ENCODE measurements at places on chromosomes 6 and 20.

DNA sequence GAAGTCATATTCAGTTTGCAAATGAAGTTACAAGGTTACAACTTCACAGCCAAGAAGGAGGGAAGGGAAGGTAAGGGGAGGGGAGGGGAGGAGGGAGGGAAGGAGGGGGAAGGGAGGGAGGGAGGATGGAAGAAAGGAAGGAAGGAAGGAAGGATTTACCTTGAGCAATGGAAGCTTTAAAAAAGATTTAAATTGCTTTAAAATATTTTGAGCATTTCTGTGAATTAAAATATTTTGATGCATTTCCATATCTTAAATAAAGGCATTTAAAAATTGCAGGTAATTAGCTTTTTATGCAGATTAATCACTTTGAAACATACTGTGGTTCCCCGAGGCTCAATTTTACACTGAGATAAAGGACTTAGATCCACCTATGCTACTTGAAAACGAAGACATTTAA is 618.0 kb downstream of the TFAP2A start:
- DNase-seq, result no peak

GRCh38 chr6:26196846-26197635 is 109.8 kb downstream of the HFE start:
- peak; percentile 72 for DNase-seq

DNA sequence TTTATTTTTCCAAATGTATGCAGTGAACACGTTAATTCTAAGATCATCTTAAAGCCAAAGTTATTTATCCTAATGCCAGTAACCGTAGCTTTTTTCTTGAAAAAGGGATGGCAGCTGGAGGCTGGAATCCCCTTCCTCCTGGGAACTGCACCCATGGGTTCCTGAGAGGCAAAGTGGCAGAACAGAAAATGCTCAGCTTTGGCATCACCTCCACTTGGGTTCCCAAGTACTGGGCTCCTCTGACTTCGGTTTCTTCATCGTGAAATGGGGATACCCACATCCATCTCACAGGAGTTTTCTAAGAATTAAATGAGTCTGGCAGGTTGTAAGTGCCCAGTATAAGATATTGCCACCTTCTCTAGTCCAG is 6.2 kb upstream of the DDX43 start:
- DNase-seq, result no peak

DNA sequence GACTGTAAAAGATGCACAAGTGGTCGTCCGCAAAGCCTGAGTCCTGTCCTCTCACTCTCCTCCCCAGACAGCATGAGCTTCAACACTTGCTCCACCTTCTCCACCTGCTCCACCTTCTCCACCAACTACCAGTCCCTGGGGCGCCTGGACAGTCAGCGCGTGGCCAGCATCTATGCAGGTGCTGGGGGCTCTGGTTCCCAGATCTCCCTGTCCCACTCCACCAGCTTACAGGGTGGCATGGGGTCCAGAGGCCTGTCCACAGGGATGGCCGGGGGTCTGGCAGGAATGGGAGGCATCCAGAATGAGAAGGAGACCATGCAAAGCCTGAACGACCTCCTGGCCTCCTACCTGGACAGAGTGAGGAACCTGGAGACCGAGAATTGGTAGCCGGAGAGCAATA is 162.2 kb upstream of the NT5E start:
- DNase-seq, result no peak

GRCh38 chr6:139736325-139736906 is 362.0 kb upstream of the CITED2 start:
- DNase-seq, result no peak

DNA sequence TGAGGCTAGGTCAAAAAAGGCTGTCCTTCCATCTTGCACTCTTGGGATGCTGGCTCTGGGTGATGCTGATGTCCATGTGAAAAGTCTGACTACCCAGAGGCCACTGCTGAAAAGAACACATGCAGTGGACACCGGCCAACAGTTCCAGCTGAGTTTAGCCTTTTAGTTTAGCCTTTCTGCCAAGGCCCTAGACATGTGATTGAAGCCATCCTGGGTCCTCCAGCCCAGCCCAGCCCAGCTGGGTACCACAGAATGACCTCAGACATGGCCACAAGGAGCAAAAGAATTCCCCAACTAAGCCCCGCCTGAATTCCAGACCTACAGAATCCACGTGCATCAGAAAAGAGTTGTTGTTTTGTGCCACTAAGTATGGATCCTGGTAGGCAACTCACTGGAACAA is 17.4 kb downstream of the PIGT start:
- DNase-seq, result no peak

GRCh38 chr6:93407186-93407585 is 12.2 kb downstream of the EPHA7 start:
- no peak for DNase-seq

DNA sequence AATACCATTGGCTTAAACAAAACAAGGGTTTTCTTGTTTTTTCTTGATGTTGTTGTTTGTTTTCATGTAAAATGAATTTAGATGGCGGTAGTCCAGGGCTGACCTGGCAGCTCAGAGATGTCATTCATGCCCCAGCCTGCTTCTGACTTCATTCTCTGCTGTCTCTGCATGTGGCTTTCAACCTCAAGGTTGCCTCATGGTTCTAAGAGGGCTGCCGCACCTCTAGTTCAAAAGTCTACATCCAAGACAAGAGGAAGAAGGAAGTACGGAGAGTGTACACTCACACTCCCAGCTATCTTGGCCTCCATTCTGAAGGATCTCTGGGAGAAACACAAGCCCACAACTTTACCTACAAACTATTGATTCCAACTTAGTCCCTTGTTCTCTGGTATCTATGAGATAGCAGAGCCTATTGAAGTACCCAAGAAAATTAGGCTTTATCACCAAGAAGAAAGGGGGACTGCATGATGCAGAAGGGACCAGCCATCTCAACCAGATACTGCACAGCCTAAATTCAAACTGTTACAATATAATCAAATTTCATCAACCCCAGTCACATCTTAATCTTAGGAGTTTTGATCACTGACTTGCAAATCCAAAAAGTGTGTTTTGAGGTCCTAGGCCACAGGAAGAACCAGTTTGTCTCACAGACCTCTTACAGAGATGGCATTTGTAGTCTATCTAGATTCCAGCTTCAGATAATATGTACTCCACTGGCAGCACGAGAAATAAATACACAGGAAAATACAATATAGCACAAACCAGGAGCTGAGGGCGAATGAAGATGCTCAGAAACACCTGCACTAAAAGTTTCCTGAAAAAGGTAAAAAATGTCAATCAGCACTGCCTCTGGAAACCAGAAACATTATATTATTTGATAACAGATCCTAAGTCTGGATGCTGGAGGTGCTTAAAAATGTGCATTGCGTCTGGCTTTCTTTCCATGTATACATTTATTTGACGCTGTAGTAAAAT is 866 bp upstream of the BTN3A3 start:
- no peak for DNase-seq

DNA sequence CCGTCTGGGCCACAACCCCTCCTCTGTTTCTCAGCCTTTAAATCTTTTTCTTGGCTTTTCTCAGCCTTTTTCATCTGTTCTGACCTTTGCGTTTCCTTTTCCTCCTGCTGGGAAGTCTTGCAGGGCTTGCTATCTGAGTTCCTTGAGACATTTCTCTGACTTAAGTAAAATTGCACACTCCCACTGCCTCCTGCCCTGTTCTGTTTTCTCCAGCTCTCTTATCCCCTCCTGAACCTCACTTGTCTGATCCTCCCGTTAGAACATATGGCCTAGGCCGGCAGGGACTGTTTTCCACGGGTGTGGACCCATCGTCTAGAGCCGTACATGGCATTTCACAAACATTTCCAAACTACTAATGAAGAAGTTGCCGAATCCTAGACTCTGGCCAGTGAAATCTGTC is 63.0 kb downstream of the ARID1B start:
- DNase-seq, result no peak

DNA sequence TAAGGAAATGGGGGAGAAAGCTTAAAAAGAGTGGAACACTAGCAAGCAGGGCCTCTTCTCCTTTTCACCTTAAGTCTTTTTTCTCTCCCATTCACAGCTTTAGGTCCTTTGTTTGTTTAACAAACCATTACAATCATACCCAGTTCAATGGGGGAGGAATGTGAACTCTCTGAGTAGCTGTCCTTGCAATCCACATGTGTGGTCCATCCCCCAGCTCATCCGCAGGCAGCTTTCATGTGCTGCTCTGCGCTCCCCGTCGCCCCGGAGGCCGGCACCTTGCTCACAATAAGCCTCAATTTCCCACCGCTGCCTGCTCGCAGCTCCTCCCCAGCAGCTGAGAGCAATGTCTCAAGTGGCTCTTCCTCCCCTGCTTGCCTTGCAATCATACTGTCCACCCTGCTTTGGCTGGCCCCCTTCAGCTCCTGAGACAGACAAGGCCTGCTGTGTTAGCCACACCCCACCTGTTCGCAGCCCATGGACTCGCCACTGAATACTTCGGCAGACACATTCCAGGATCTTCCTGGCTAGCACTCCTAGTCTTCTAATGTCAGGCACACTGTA is 49.1 kb downstream of the PLAGL1 start:
- no peak for DNase-seq

- DNase-seq, result no peak
These were observed 2.0 kb downstream of the ANKRD6 start for GRCh38 chr6:89434954-89435353.

DNA sequence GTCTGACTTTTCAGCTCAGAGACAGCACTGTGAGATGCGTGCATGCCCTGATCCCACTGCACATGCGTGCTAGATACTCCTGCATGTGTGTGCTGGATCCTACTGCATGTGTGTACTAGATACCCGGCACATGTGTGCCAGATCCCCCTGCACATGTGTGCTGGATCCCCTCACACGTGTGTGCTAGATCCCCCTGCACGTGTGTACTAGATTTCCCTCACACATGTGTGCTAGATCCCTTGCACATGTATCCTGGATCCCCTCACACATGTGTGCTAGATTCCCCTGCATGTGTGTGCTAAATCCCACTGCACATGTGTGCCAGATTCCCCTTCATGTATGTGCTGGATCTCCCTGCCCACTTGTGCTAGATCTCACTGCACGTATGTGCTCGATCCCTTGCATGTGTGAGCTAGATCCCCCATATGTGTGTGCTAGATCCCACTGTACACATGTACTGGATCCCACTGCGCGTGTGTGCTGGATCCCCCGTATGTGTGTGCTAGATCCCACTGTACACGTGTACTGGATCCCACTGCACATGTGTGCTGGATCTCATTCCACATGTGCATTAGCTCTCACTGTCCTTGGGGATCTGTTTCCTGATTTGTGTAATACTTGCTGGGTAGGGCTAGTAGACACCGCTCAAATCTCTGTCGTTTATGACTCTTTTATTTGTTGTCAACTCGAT is 214.6 kb downstream of the SMOC2 start:
- no peak for DNase-seq

- no peak for DNase-seq
These were observed 3.1 kb downstream of the GABRR2 start for GRCh38 chr6:89311853-89312531.

DNA sequence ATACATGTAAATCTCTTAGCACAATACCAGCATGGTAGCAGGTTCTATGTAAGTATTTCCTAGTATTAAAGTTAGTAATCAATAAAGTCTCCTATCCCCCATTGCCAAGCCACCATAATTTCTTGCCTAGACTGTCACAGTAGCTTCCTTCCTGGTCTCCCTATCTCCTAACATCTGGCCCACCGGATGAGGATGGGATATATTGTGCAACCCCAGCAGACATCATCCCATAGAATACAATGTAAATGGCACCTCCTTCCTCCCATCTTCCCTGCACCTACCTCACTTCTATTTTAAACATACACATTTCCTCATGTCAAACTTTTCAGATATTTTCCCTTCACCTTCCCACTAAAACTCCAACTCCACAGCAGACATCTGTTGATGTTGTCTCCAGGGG is 3.5 kb upstream of the BTN3A1 start:
- DNase-seq, result no peak

GRCh38 chr20:41329435-41330342 is 10.9 kb upstream of the LPIN3 start:
- DNase-seq, result peak; percentile 56

Measured in activated CD4-positive, alpha-beta T cell treated with anti-CD3 and anti-CD28 coated beads, Interleukin-2, amount 50 U/mL, for 4 hours (primary cell).